Cerebellum (tissue), 4 donors: ENCODE measurements at places on chromosomes 11 and 22. TPM values are rescaled to one million over a fixed set of nuclear protein-coding genes. Genes with fewer than 3 reads are reported as not detected.

DNA sequence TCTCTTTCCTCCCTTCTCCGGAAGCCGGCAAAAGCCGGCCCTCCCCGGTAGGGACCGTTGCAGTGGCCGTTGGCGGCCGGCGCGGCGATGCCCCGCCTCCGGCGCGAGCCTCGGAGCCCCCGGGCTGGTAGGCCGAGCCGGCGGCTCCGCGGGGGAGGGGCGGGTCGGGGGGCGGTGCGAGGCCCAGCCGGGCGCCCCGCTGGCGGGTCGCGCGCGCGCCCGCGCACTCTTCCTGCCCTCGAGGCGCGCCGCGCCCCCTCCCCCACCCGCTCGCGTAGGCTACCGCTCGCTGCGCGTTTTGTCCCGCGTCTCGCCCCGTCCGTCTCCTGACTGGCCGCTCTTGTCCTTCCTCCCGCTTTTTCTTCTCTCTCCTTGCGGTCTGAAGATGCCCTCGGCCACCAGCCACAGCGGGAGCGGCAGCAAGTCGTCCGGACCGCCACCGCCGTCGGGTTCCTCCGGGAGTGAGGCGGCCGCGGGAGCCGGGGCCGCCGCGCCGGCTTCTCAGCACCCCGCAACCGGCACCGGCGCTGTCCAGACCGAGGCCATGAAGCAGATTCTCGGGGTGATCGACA is 591 bp downstream of the CAPRIN1 start:
- peak; percentile 88 for DNase-seq

GRCh38 chr11:44307340-44308099 is 2.4 kb downstream of the ALX4 start:
- no peak for DNase-seq

DNA sequence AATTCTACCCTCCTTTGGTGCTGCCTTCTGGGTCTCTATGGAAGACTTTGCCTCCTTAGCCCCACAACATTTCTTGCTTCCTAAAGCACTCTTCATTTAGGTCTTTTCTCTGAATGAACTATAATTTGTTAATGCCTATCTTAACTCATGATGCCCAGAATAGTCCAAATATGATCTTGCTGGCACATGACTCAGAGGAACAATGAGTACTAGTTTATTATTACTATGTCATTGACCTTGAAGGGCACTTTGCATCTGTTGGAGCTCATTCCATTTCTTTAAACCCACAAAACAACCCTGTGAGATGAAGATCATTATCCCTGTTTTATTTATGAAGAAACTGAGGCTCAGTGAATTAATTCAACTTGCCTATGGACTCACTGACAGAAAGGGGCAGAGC is 320.2 kb upstream of the PLET1 start:
- DNase-seq = no peak

- DNase-seq = no peak
Observed at GRCh38 chr11:20450829-20451228, 63.3 kb downstream of the PRMT3 start.

GRCh38 chr11:56066980-56067379 is 26.1 kb upstream of the OR8I2 start:
- DNase-seq = no peak

- DNase-seq = no peak
Observed at GRCh38 chr22:48088926-48089536, 1326.6 kb downstream of the TBC1D22A start.

- no peak for DNase-seq
Observed at GRCh38 chr11:126362879-126363655, 7.6 kb downstream of the ST3GAL4 start.

Gene OR2AT4
- total RNA-seq = not detected

Gene ACRV1
- total RNA-seq = 0.18 TPM
